ENCODE measurements at places on chromosomes 4 and X. TPM values are rescaled to one million over a fixed set of nuclear protein-coding genes. Genes with fewer than 3 reads are reported as not detected.

Gene TMPRSS11D
- total RNA-seq: not detected

Gene SAGE1
- not detected for total RNA-seq

Gene NAP1L5
- 6.2 TPM for total RNA-seq

Gene CPEB2
- total RNA-seq: 33.4 TPM

Gene TRIML1
- not detected for total RNA-seq

Gene NPY2R
- total RNA-seq: 6.5 TPM

Gene SLC10A6
- 12.0 TPM for total RNA-seq

Gene NPY1R
- total RNA-seq: 112 TPM

Gene NDST4
- not detected for total RNA-seq

Gene LINC00632
- total RNA-seq: 161 TPM

Gene WNK3
- 2.8 TPM for total RNA-seq

Measured in thoracic aorta (tissue), 2 donors.